ENCODE measurements at places on chromosomes 5 and 9.

- no peak for DNase-seq
Measured at GRCh38 chr5:76709762-76710161, 6.2 kb upstream of the F2R start.

GRCh38 chr9:33025572-33026342 lies 684 bp downstream of the DNAJA1 start:
- DNase-seq = peak; percentile 28

DNA sequence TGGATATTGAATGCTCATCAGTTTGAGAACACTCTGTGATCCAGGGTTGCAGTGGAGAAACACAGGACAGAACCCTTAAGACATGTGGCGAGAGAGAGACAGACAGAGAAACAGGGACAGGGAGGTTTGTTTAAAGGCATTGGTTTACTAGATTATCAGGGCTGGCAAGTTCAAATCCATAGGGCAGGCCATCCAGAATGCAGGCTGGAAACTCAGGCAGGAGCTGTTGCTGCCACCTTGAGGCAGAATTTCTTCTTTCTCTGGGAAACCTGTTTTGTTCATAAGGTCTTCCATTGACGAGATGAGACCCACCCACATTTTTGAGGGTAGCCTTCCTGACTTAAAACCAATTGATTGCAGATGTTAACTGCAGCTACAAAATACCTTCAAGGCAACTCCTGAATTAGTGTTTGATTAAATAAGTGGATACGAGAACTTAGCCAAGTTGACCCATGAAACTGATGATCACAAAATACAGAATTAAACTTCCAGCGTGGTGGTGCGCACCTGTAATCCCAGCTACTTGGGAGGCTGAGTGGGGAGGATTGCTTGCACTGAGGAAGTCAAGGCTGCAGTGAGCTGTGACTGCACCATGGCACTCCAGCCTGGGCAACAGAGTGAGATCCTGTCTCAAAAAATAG lies 55.9 kb downstream of the NSUN2 start:
- peak; percentile 69 for DNase-seq

DNA sequence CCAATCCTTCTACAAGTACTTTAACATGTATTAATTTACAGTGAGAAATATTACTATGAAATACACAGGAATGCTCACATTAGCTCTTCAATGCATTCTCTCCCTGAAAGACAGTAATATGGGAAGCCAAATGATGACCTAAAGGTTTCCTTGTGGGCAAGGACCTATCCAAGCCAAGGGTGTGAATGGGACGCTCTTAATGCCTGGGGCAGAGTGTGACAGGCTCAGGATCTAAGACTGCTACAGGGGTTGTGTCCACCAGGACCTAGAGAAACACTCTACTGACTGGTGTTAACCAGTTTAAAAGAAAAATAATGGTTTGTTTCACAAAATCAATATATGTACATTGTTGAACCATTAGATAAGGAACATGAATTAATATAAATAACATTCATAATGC lies 158.7 kb downstream of the FGF1 start:
- no peak for DNase-seq

DNA sequence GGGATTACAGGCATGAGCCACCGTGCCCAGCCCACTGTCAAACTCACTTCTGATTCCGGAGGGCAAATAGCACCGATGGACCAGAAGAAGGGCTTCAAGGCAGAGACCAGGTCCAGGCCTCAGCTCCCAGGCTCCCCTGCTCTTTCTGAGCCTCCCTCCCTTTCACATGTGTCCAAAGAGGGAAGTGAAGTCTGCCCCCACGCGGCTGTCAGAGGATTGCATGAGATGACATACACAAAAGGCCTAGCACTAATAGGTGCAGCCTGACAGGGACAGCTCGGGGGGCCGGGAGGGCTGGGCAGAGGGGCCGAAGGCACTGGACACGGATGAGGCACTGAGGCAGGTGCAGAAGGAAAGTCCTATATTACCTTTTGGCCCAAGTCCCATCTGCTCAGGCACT lies 16.1 kb downstream of the FBP1 start:
- DNase-seq = peak; percentile 13

DNA sequence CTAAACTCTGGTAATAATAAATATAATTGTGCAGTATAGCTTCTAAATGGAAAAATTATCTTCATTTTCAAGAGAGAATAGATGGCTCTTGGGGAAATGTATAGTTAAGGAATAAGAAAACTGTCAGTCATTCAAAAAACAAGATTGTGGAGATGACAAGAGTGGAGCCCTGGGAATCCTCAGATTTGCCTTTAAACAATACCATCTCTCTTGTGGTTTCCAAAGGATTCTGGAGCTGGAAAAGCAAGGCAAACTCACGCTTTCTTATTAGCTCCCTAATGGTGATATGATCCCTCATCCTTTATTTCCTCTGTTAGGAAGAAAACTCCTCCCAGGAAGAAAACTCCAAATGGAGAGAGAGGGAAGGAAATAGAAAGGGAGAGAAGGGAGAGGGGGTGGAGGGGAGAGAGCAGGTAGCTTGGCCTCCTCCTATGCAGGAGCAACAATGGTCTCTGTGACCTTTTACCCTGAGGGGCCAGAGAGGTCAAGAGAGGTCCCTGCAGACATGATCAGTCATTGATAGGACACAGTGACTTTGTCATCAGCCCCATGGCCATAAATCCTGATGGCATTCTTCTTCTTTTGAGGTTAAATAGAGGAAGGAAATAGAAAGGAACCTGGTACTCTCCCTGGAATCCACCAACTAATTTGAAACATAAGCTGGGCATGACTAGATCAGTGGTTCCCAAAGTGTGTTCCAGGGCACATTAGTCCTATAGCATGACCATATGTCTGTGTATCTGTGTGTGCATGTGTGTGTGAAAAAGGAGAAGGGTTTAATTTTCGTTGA lies 312.2 kb downstream of the ARRDC3 start:
- DNase-seq = no peak

DNA sequence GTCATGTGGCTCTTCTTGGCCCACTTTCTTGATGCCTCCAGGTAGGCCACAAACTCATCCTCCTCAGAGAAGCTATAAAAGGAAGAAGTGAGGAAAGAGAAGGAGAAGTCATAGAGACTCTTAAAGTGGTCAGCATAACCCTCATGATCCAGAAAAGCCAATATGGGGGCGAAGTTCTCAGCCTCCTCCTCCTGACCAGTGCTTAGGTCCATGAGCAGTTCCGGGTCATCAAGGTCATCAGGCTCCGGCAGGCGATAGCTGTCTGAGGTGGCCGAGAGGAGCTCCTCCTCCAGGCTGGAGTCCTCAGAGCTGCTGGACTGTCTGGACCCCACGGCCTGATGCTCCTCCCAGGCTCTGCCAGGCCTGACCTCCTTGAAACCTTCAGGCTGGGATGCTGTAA lies 34.7 kb downstream of the SH3TC2 start:
- DNase-seq = no peak

DNA sequence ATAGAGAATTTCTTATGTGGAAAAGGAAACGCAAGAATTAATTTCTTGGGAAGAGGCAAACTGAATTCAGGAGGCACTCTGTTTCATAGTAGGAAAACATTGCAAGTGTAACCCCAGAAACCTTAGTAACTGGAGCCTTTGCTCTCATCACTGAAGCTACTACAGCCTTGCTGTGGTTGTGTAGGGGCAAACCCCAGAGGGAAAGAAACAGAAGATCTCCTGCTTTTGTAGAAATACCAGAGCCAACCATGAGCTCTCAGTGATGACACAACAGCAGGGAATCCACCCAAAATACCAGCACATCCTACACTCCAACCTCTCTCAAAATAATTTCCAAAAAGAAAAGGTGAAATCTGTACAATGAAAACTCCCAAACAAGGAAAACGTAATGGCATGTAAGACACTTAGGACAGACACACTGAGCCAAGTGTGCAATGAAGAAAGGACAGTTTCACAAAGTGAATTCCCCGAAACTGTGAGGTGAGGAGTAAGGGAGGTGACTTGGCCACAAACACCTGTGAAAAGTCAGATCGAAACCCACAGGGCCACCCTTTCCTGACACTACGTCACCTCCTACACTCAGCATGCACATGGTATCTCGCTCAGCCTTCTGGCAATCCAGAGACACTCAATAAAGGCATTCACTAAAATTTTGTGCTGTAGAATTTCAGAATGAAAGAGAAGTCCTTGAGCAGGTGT lies 8.5 kb upstream of the ACSL6 start:
- DNase-seq = no peak

DNA sequence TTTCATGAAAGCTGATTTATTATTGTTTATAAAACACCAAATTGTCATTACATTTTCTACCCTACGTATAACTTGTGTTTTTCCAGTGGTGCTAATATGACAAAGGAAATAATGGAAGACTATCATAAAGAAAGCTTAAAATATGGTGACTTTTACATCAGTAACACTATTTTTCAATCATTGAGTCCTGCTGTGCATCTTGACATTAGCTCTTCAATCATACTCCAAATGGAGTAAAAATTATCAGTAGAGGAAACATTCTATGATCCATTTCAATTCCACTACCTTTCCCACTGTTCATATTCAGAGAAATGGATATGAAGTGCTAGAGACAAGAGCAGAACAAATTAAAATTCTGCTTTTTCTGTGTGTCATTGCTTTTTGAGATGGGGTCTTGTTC lies 536.6 kb downstream of the RAB3C start:
- DNase-seq = no peak

DNA sequence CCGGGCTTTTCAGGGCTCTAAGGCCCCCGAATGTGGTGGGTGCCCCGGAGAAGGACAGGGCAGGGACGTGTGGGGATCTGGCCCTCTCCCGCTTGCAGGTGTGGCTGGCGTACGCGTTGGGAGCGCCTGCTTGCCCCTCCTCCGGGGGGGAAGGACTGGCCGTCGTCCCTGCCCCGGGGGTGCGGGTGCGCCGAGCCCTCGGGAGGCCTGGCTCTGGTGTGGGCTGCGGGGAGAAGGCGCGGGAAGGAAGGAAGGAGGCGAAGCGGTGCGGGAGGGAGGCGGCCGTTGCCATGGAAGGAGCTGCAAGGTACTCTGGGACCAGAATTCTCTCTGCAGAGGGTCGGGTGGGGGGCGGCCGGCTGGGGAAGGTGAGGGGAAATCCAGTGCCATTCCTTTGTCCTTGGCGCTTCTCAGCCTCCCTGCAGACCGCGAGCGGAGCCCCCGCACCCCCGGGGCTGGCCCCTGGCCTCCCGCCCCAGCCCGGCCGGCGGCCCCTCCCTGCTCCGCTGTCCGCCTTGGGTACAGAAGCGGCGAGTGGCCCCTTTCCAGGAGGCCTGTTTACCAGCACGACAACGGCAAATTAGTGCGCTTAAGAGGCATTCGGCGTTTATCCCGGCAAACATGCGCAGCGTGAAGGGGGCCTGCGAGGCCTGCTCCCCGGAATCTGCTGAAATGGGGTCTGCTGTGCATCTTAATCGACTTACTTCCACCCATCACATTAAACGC lies 67.1 kb upstream of the UNC5A start:
- no peak for DNase-seq

DNA sequence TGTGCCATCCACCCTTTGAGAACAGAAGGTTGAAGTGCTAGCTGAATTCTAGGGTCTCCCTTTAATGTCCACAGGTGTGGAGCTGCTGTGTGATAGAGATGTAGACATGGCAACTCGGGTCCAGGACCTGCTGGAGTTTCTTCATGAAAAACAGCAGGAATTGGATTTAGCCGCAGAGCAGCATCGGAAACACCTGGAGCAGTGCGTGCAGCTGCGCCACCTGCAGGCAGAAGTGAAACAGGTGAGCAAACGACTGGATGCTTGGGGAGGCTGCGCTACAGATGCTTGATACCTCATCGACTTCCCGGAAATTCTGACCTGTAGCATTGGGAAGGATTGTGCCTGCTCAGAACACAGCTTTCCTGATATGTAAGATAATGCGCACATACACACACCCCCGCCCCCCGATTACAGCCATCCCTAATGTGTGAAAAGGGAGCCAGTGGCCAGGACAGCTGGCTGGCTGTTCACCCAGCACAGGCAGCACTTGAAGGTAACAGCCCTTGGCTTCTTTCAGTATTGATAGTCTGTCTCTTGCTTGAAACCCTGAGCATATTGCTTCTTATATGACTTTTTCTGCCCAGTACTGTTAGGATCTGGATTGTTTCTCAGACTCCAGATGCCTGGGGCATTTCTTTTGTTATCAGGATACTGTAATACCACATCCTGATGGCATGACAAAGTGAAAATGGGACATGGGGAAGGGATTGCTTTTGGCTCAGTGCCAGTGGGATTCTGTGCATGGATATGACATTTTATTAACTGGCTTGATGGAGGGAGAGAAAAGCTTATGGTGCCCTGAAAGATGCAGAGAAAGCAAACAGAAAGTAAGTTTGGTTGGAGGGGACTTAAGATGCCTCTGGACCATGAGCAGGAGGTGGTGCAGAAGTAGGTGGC lies 216.8 kb upstream of the OTULINL start:
- DNase-seq = peak; percentile 13
